Urinary bladder (tissue), 4 donors: ENCODE measurements at places on chromosomes 16 and 17. TPM values are rescaled to one million over a fixed set of nuclear protein-coding genes. Genes with fewer than 3 reads are reported as not detected.

GRCh38 chr17:71885662-71886061, 235.2 kb upstream of the SOX9 start:
- DNase-seq = no peak

DNA sequence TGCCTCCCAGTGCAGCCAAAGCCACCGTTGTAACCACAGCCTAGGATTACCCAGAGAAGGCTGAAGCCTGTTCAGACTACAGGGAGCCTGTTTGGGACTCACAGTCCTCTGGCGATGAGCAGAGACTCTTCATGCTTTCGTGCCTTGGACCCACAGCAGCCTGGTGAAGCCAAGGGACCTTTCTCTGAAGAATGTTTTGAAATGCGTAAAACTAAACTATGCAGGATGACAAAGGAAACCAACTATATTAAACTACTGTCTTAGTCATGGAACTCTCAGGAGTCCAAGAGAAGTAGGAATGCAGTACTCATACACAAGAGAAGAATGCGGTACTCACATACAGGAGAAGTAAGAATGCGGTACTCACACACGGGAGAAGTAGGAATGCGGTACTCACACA, 20.9 kb downstream of the ABR start:
- no peak for DNase-seq

DNA sequence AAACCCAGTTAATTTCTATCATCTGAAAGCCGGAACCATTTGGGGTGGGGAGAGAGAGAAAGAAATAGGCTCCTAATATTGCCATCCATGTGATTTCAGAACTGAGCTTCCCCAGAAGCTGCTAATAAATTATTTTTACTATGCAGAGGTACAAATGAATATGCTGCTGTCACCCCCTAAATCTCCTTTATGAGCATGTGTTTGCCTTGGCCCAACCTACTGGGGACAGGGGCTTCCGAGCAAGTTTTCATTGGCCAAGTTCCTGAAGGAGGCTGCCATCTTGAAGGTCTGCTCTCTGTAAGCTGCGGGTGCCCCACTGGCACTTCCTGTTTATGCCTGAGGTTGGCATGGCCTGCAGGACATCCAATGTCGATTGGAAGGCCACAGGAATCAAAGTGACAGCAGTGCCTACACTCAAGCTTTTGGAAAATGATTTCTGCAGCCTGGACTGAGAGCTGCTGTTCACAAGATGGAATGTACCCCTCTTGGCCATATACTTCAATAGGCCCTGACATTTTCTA, 194.7 kb downstream of the XYLT1 start:
- DNase-seq = no peak

DNA sequence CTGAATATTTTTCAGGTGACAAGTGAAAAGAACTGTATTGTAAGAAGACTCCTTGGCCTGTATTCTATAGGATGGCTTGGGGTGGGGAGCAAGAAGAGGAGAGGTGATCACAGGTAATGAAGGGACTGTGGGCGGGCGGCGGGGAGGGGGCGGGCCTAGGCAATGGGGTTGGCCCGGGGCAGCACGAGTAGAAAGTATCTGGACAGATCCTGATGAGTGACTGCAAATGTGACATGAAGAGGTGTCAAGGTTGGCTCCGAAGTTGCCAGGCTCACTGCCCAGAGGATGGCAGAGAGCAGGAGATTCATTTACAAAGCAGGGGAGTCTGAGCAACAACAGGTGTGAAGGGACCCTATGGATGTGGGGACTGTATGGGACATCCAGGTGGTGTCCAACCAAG, 10.8 kb upstream of the G6PC1 start:
- DNase-seq = no peak

The CSH1 gene
- total RNA-seq = 0.42 TPM
